Lower lobe of right lung (tissue), 2 donors: ENCODE measurements at places on chromosomes 6 and 20.
A peak's percentile ranks its signal among the peaks of the same experiment; 100 is the strongest.

GRCh38 chr20:32465092-32465900 lies 107.2 kb downstream of the ASXL1 start:
- DNase-seq: peak; percentile 89

DNA sequence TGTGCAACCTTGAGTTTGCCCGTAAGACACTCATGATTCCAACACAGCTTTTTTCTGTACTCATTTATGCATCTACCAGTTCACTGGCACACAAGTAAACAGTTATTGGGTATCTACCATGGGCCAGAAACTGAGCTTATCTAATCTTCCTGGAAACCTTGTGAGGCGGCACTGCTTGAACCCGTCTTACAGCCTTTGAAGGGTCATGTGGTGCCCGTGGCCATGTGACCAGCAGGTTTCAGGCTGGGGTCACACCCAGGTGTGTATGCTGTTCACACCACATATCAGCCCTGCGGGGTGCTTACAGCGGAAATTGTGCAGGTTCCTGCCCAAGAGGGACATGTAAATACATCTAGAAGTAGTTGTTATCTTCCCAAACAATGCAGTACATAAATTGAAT lies 6.1 kb downstream of the THBD start:
- DNase-seq: no peak

GRCh38 chr6:143039548-143039947 lies 21.1 kb upstream of the AIG1 start:
- no peak for DNase-seq

- no peak for DNase-seq
Measured at GRCh38 chr20:50541606-50542041, 31.4 kb downstream of the PTPN1 start.

- DNase-seq: no peak
Measured at GRCh38 chr6:136317021-136317694, 27.5 kb upstream of the BCLAF1 start.

DNA sequence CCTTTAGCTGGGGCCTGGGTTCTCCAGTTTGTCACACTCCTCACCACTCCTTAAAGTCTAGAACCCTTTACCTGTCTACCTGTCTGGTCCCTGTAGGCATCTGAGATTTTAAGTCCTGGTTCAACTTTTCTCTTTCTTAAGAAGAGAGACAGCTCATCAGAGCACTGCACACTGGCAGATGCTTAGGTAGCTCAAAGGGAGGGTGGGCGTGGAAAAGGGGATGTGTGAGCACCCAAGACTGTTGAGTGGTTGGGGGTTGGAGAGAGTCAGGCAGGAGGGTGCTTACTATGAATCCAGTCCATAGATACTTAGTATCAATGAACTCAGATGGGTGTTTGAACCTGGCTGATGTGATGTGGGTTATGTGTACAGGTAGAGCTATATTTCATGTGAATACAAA lies 6.6 kb upstream of the KCNG1 start:
- DNase-seq: no peak

GRCh38 chr6:161169035-161169434 lies 104.8 kb downstream of the AGPAT4 start:
- no peak for DNase-seq

DNA sequence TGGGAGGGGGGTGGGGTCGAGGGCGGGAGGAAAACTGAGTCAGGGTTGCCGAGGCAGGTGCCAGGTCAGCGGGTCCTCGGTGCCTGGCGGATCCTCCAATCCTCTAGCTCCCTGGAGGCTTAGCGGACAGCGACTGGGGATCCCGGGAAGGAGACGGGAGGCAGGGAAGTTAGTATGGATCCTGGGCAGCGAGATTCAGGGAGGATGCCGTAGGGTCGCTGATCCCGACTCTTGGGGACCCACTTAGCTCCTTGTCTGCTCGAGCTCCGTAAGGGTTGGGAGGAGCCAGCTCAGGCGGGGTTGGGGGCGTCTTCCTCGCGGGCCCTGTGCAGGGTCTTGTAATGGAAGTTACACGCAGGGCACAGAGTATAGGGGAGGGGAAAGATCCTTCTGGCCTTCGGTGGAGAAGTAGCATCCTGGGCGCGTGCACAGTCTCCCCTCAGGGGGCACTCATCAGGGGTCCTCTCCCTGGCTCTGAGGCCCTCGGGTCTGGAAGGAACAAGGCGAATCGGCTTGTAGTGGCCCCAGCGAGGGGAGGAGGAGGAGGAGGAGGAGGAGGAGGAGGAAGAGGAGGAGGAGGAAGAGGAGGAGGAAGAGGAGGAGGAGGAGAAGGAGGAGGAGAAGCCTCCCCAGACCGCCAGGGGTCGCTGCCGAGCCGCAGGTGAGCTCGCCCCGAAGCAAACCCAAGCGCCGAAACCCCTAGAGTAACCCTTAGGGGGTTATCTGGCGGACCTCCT lies 6.4 kb upstream of the SLC12A5 start:
- DNase-seq: peak; percentile 80

DNA sequence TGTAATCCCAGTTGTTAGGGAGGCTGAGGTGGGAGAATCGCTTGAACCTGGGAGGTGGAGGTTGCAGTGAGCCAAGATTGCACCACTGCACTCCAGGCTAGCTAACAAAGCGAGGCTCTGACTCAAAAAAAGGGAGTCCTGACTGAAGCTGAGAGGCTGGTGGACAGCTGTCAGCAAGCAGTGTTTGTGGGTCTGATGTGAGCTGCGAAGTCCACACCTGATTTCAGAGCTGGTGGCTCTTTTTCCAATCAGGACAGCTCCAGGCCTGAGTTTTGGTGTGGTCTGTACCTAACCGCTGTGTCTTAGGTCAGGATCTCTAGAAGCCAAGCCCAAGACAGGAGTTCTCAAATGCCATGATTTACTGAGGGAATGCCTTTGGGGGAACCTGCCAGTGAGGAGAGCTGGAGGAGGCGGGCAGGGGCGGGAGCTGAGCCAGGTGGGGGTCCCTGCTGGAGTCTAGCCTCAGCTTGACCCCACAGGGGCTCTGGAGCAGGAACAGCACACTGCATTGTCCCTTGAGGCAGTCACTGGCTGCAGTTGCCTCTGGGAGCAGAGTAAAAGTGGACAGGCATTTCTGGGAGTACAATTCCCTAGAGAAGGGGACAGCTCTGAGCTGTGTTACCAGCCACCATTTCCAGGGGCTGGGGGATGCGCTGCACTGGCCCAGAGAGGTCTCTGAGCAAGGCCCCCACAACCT lies 5.0 kb downstream of the GFRA4 start:
- DNase-seq: no peak

DNA sequence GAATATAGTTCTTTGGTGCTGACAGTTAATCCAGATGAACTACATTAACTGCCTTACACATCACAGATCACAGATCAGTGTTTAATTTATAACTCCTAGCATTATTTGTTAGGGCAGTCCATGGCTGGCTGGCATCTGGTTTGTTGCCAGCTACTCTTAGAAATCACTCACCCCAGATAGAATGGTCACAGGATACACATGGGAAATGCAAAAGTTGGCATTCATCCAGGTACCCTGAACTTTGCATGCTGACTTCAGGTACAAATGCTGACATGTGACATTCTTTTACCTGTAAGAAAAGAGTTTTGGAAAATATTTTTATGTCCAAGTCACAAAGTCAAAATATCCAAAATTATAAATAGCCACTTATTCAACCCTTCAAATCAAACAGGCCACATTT lies 20.2 kb downstream of the FBXL4 start:
- no peak for DNase-seq

DNA sequence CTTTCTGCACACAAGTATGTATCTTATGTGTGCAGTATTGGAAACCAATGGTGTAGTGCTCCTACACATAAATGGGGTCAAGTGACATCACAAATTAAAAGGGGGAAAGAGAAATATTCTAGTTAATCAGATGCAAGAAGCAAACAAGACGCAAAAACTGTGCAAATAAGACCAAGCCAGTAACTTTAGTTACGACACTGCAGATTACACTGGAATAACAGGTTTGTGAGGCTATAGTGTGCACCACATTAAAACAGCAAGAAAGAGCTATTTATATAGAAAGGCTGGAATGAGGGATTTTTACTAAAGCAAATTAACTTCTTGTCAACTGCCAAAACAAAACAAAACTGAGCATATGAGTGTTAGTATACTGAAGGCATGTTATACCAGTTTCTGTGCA lies 45.8 kb downstream of the NR2E1 start:
- DNase-seq: no peak

DNA sequence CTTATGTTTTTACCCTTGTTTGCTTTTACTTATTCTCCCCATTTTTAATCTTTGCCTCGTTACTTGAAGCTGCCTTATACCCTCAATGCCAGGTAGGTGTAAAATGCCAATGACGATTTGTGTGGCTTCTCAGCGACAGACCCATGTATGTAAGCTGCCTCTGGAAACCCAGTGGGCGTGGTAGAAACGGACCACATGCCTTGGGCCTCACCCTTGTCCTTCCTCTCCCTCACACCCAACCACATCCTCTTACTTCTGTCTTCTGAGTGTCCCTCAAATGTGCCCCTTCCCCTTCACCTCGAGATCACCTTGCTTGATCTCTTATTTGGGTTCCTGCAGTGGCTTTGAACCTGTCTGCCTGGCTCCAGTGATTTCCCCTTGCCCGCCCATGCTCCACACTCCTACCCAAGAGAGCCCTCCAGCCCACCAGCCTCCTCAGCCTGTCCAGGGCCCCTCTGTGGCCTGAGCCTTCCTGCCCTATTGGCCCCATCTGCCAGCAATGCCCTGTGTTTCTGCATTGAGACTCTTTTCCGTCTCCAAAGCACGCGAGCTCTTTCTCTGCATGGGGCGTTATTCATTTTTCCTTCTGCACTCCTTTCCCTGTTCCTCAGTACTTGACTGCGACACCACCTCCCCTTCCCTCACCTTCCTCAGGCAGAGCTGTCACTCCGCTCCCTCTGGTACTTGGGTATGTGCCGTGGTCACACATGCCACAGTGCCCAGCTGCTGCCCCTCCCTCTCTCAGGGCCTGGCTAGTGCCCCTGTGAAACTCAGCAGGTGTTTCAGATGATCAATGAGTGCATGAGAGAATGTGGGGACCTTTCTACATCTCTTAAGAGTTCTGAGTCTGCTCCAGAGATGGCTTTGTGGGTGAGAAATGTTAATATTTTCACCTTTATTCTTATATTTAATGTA lies 115.4 kb downstream of the SLX4IP start:
- no peak for DNase-seq

DNA sequence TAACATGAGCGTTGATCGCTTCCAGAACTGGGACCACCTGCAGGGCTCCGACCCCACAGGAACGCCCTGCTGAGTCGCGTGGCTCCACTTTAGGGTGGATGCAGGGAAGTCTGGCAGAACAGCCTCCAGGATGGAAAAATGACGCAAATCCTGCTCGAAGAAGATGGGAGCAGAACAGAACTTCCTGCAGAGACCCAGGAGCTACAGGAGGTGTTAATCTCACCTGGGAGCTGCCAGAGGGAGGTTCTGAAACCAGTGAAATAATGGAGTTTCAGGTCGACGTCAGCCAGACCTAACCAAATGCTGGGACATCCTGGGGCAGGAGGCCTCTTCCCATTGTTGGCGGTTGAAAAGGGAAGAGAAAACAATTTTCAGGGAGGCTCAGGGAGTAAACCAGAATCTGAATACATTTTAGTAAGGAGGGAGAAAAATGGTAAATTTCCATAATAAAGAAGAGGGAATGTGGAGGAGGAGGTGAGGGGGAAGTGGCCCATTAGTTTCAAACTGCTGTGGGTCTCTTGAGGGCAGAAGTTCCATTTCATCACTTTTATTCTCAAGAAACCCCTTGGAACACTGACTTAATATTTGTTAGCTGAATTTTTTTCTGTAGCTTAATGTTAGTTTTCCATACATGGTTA lies 558.4 kb upstream of the CDH4 start:
- no peak for DNase-seq

- no peak for DNase-seq
Measured at GRCh38 chr6:4554645-4555044, 221.6 kb upstream of the CDYL start.

- no peak for DNase-seq
Measured at GRCh38 chr6:116682334-116682712, 1.3 kb downstream of the KPNA5 start.

GRCh38 chr20:4674672-4675071 lies 47.0 kb upstream of the PRND start:
- no peak for DNase-seq

- no peak for DNase-seq
Measured at GRCh38 chr6:158960026-158960425, 40.0 kb downstream of the RSPH3 start.

- no peak for DNase-seq
Measured at GRCh38 chr6:34772940-34773339, 15.6 kb downstream of the SNRPC start.

- DNase-seq: no peak
Measured at GRCh38 chr6:127997496-127998164, 96.8 kb upstream of the THEMIS start.

- no peak for DNase-seq
Measured at GRCh38 chr20:17520583-17520982, 10.6 kb downstream of the BFSP1 start.

GRCh38 chr6:119643876-119644275 lies 294.3 kb upstream of the MAN1A1 start:
- no peak for DNase-seq

GRCh38 chr6:38244869-38245268 lies 394.9 kb downstream of the BTBD9 start:
- no peak for DNase-seq

DNA sequence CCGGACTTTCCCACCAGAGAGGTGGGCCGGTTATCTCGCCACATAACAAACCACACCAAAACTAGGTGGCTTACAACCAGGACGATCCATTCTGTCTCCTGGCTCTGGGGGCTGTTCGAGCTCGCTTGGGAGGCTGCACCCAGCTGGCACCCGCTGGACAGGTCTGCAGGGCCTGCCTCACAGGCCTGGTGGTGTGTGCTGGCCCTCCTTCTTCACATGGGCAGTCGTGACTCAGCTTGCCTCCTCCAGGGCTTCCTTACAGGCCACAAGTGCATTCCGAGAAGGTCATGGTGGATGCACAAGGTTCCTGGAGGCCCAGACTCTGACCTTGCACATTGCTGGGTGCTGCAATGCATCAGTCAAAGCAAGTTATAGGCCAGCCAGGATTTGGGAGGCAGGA lies 34.2 kb downstream of the FOXF2 start:
- no peak for DNase-seq

GRCh38 chr20:57614490-57615444 lies 5.5 kb downstream of the ZBP1 start:
- no peak for DNase-seq

GRCh38 chr20:19969106-19969505 lies 48.1 kb upstream of the NAA20 start:
- no peak for DNase-seq

DNA sequence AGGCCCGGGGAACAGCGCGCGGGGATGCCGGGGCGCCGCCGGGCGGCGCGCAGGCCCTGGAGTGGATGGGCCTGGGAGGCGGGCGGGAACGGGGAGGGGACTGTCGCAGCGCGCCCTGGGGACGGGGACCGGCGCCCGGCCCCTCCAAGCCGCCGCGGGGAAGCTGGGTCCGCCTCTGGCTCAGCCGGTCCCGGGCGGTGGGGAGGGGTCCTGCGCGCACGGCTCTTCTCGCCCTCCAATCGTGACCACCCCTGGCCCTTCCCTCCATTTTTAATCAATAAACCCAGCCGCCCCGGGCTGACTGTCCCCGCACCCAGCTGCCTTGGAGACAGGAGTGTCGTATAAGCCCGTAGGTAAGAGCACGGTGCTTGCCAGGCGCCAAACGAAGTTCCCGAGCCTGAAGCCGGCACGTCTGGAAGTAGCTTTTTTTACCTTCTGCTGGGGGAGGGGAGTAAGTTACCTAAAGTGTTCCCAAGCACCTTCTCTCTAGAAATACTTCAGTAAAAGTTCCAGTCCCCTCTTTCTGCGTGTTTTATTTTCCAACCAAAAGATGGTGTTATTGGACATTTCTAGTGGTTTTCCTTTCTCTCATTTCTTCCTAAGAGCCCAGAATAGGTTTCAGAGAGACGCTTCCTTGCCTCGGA lies 780 bp upstream of the TAF4 start:
- DNase-seq: peak; percentile 73

GRCh38 chr6:89281779-89282246 lies 33.3 kb downstream of the GABRR2 start:
- DNase-seq: peak; percentile 75

GRCh38 chr20:34558320-34559218 lies at the start of gene MAP1LC3A:
Gene MAP1LC3A, plus strand, starts transcription at chr20:34558718. Its CDS starts 151 bp downstream, at chr20:34558869.
- DNase-seq: peak; percentile 97
